ENCODE measurements at places on chromosomes 2 and 18. TPM values are rescaled to one million over a fixed set of nuclear protein-coding genes. Genes with fewer than 3 reads are reported as not detected.

DNA sequence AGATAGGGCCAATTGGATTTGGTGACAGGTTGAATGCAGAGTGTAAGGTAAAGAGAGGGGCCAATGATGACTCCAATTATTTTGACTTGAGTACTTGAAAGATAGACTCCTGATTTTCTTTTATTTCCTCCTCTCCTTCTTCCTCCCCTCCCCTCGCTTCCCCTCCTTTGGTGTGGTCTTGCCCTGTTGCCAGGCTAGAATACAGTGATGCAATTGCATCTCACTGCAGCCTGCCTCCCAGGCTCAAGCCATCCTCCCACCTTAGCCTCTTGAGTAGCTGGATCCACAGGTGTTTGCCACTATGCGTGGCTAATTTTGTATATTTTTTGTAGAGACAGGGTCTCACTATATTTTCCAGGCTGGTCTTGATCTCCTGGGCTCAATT, 2.3 kb downstream of the DGUOK start:
- no peak for DNase-seq

GRCh38 chr2:128370468-128371247, 52.0 kb upstream of the HS6ST1 start:
- no peak for DNase-seq

- no peak for DNase-seq
These were observed 42.1 kb downstream of the BCL2L11 start for GRCh38 chr2:111162718-111163331.

GRCh38 chr2:215324811-215325210, 13.0 kb downstream of the ATIC start:
- no peak for DNase-seq

DNA sequence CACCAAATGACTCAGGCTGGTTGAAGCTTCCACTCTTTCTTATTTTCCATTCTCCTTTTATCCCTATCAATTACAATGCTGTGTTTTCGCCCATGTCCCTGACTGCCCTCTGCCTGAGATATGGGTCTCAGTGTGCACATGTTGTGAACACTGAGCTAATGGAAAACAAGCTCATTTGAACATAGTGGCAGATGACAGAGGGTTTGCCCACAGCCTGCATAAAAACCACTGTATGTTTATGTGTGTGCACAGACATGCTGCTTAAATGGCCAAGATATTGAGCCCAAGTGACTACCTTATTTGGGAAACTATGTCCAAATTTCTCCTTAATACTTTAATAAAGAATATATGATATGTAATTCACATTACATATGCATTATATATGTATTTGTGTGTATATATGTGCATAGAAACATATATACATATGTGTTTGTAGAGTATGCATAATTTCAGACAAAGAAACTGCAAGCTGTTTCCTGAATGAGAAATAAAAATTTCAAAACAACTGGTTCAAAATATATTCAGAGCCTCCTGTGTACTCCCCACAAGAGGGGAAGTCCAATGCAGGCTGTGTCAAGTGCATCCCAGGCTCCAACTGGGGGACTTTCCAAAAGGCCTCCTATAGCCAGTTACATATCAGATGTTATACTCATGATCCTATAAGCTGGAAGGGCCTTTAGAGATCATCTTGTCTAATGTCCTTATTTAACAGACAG, 92.7 kb upstream of the CD302 start:
- DNase-seq, result no peak

DNA sequence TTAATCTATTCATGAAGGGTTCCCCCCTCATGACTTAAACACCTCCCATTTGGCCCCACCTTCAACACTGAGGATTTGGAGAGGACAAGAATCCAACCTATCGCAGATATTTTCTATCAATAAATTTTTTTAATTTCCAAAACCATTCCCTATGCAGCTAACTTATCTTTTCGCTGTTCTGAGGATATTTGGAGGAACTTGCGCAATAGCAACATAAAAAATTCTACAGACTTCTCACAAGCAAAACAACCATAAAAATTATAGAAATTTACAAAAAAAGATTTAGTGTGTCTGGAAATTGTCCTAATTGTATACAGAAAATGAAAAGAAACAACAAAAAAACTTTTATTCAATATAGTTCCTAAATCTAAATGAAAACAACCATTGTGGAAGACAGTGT, 1472.7 kb upstream of the ZEB2 start:
- DNase-seq, result no peak

- no peak for DNase-seq
These were observed 128.0 kb downstream of the GPD2 start for GRCh38 chr2:156563994-156564753.

- DNase-seq, result no peak
These were observed 363.6 kb downstream of the CTNNA2 start for GRCh38 chr2:79876430-79876829.

DNA sequence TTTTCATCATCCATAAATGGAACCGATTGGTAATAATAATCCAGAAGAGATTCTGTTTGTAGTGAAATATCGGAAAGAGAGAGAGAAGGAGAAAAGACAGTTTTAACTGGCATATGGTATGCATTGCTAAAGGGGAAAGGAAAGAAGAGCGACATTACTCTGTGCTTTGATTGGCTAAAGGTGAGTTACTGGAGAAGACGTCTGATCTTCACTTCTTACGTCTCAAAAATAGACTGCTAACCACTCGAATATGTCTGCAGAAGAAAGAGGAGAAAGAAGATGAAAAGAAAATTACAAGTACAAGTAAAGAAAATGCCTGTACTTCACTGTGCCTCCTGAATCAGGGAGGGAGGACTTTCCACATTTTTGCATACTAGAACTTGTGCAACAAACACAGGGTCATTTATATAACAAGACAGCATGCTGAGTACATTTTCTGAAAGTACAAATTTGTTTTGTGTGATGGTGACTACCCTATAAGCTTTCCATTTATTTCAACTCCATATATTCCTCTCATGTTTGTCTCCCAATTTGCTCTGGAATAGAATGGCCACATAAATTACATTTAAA, 787.2 kb downstream of the RNF144A start:
- DNase-seq, result no peak

DNA sequence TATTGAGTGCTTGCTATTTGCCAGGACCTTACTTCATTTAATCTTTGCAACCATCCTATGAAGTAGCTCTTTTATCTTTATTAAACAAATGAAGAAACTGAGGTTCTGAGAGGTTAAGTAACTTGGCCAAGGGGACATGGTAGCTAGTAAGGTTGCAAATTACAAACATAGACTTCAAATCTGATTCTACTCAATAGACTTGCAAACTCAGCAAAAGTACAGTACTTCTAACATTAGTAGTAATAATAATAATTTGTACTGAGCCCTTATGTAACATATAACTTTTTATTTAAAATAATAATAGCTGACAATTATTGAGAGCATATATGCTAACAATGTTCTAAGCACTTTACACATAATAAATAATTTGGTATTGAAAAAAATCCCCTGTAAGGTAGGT, 255.7 kb upstream of the ATP5MC3 start:
- DNase-seq, result no peak

DNA sequence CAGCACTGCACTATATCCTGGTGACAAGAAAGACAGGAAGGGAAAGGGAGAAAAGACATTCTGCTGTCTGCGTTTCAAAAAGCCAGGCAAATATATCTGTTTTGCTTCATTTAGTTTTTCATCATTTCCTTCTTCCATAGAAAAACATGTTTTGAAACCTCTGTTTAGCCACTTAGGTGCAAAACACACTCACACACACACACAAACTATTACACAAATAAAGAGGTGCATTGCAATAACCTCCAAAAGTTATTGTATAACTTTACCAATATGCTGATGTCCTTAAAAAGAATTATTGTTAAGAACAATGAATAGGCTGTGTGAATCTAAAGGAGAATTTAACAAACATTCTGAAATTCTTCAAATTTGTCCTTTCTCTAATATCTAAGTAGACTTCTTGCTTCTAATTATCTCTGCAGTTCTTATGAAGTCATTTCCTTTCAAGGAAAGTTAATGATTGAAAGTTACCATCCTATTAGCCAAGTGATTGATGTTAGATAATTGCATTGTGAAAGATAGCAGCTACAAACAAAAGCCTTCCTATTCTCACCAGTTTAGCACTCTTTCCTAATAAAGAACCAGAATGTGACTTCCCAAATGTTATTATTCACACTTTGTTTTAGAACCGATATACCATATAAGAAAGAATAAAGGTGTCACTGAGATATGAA, 516.7 kb downstream of the KCNJ3 start:
- DNase-seq, result no peak

DNA sequence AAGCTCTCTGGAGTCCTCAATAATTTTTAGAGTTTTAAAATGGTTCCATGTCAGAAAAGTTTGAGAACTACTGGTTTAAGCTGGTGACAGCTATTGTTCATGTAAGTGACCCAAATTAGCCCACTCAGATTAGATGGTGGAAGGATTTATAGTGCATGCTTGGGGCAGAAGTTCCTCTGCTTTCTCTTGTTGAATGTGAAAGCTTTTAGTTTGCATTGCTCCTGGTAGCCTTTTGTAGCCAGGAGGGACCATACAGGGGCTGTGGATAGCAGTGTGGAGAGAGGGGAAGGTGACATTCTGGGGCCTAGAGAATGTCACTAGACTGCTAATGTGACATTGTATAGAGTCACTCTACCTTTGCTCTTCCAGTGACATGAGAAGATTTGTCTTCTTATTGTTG, 40.3 kb upstream of the IGFBP5 start:
- DNase-seq, result no peak

DNA sequence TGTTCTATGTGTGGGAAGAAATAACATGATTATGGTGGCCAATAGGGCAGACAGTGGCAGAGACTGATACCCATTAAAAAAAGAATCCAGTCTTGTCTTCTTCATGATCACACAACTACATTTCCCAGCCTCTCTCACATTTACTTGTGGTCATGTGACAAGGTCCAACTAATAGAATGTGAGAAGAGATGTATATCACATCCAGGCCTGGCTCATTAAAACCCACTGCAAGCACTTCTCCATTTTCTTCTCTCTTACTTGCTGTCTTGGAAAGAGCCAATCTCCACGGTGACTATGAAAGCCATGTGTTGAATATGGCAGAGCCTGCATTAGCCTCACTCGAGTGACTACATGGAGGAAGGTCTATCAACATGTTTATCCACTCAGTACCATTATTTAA, 306.2 kb upstream of the ZEB2 start:
- DNase-seq, result no peak

- DNase-seq, result no peak
These were observed 95.8 kb downstream of the PTPRM start for GRCh38 chr18:7662866-7663265.

GRCh38 chr18:78789850-78790249, 189.8 kb upstream of the SALL3 start:
- DNase-seq, result no peak

- DNase-seq, result no peak
These were observed 28.1 kb downstream of the PIK3C3 start for GRCh38 chr18:41982942-41983660.

DNA sequence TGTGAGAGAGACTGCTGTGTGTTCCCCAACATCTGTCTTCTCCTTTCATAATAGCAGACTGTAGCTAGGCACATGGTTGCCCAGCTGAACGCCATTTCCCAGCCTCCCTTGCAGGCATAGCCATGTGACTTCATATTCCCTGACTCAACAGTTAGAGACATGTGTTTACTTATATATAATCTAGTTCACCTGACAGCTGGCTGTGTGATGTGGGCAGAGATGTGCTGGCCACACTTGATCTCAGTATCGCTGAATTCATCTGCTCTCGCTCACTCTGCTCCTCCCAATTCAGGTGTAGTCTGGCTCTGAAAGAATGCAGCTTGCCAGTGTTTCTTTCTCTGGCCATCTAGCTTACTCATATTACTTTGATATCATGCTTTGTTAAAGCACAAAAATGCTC, 52.3 kb upstream of the SEC11C start:
- DNase-seq, result no peak

- DNase-seq, result no peak
These were observed 1287.6 kb downstream of the LRP1B start for GRCh38 chr2:140843186-140843585.

DNA sequence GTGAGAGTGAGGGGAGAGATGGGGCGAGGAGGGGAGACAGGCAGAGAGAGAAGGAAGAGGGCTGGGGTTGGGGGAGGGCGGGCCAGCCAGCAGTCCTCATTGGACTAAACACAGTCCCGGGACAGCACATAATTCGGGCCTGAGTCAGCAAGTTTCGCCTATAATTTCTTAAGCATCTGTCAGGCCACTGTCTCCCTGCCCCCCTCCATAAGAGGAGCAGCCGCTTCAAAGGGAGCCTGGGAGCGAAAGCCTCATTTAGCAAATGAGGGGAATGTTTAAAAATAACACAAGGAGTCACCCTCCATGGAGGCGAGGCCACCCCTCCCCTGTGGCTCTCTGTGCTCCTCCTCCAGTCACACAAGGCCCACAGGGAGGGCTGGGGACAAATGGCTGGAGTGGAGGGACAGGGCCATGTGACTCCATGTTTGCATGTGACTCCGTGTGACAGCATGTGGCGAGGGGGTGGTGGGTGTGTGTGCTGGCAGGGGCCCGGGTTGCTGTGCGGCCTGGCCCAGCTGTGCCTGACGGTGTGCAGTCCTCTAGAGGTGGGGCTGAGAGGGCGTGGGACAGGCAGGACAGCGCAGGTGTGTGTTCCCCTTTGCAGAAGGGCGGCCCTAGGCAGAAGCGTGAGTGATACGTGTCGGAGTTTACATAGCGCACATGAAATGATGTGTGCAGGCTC, 162.4 kb downstream of the CELF4 start:
- DNase-seq, result no peak

- no peak for DNase-seq
These were observed 95.4 kb downstream of the AAK1 start for GRCh38 chr2:69547984-69548715.

DNA sequence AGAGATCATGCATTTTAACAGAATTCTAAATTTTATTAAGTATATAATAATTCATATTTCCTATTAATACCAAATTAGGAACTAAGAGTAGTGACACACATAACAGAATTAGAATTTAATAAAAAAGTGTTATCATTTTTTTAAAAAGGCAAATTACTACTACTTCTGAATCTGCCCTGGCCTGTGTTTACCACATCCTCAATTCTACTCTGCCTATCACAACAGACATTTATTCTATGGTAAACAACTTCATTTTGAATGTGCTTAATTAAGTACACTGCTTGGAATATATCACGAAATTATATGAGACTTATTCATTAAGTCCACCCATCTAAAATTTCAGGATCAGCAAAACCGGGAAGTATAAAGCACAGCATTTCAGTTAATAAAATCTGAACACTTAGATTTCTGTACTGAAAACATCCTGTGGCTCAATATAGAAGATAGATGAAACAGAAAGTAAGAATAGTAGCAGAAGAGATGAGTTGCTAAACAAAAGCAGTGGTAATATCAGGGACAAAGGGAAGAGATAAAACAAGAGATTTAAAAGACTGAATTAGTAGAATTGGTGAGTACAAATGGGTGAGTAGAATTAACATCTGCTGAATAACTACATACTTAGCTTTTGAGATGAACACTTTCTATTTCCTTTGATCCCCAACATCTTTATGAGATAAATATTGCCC, 3.7 kb downstream of the SMC6 start:
- no peak for DNase-seq

Gene IL36A
- total RNA-seq, result not detected

Gene SCYGR4
- total RNA-seq, result not detected

Gene IL1RL1
- total RNA-seq, result 12.8 TPM

Gene KCNIP3
- 6.1 TPM for total RNA-seq

Gene SLC8A1
- total RNA-seq, result 280 TPM

Gene PRKCE
- total RNA-seq, result 29.7 TPM

Gene NPPC
- total RNA-seq, result 1.4 TPM

Gene ANKRD23
- total RNA-seq, result 2.6 TPM

Gene HOXD1
- total RNA-seq, result 0.90 TPM

Gene SKOR2
- not detected for total RNA-seq

Gene RFTN2
- 37.4 TPM for total RNA-seq

Gene SLC14A1
- 102 TPM for total RNA-seq
